AG08395 (cell line): ENCODE measurements at places on chromosomes 7 and 10.

DNA sequence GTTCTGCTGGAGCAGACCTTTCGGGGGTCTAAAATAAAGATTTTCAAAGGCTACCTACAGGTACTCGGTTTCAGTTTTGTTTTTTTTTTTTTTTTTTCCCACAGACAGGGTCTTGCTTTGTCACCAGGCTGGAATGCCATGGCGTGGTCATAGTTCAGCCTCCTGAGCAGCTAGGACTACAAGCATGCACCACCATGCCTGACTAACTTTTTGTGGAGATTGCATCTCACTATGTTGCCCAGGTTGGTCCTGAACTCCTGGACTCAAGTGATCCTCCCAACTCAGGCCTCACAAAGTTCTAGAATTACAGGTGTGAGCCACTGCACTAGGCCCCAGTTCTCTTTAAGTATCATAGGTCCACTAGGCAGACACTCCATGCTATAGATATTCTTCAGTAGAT is 34.5 kb downstream of the BAMBI start:
- no peak for DNase-seq

DNA sequence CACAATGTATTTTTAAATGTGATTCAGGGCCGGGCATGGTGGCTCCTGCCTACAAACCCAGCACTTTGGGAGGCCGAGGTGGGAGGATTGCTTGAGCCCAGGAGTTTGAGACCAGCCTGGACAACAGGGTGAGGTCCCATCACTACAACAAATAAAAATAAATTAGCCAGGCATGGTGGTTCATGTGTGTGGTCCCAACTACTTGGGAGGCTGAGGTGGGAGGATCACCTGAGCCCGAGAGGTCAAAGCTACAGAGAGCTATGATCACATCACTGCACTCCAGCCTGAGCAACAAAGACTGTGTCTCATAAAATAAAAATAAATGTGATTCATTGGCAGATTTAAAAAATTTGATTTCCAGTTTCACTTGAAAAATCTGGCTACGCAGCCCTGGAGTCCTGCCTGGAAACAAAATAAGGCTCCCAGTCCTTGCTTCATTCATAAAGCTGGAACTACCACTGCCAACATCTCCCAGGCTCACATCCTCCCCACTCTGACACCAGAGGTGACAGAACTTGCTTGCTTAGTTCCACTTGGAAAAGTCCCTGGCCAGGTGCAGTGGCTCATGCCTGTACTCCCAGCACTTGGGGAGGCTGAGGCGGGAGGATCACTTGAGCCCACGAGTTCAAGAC is 27.9 kb upstream of the SLC35G1 start:
- DNase-seq, result no peak

DNA sequence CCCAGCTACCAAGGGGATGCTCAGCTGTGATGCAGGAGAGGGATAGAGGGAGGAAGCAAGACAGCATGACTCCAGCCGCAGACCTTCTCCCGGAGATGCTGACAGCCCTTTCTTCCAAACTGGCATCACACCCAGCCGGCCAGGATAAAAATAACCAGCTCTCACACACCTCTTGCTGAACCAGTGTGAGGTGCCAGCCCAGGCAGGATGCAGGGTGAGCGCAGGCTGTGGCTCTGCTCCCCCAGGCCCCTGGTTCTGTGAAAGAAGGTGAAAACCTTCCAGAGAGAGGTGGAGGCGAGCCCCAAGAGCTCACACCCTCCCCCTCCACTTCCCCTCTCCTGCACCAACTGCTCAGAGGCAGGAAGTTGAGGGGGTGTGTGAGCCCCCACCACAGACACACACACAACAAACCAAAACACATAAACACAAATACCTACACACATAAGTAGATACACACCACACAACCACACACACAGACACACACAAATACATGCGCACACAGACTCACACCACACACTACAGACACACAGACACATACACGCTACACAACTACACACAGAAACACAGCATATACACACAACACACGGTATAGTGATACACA is 4.0 kb downstream of the GPR15LG start:
- DNase-seq, result no peak

DNA sequence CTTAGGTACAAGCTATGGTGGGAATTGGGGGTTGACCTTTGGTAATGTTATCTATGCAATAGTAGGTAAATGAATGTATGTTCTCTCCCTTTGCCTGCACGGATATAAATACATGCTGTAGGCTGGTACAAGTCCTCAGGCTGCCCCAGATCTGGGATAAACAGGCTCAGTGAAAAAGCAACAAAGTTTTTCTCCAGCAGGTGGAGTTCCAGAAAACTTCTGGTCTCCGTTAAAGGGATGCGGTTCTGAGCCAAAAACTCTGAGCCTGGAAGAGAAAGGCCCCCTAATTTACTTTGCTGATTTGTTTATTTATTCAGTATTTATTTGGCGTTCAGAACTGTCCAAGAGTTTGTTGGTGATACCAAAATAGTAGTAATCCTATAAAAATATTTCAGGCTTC is 204.7 kb downstream of the ADRA2A start:
- DNase-seq, result peak; percentile 47

GRCh38 chr7:80312139-80312661 is 177.6 kb downstream of the GNAI1 start:
- peak; percentile 4 for DNase-seq

DNA sequence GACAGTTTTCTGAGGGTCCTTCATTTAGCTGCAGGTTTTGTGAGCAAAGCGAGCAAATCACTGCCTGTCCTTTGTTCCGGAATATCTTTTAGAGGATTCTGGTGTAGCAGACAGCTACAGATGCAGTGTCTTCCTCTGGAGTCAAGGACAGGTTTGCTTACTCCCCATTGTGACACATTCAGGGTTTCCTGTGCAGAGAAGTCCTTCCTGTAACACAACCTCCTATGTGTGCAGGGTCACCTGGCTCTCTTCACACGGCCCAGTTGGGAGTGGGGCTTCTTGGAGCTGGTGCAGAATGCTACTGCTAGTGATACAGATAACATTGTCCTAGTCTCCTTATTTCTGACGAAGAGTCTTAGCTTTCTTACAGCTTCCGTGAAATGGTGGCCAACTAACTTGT is 47.9 kb downstream of the RBM33 start:
- no peak for DNase-seq

DNA sequence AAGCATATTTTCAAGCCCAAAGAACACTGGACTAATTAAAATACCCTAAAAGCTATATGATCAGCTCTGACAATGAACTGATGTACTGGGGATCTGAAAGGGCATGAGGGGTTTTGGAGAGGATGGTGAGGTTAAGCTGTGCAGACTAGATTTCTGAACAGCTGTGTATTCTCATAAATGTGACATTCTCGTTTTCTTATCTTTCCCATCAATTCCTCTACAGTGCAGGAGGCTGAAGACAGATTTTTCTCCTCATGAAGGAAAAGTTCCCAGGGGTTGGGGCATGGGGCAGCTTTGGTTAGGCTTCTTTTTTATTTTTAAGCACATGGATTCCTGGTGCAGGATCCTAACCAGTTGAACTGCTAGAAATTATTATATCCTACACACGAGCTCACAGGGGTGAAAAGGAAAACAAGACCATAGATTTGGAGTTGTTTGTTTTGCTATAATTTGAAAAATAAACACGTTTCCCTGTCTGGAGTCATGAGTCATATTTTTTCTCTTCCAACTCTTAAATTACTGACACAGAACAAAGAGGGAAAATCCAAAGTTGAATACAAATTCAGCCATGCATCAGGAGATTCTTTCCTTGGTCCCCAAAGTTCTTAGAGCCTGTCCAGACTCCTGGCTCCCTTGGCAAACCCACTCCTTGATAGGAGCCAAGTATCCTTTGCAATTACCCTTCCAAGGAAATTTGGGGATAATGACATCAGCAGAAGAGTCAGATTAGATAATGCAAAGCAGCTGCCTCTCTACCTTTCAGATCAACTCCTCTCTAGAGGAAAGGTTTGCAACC is 147.7 kb upstream of the NPVF start:
- no peak for DNase-seq
